ENCODE measurements at places on chromosomes 3 and 15.

- no peak for DNase-seq
Observed at GRCh38 chr15:63915873-63916771, 82.4 kb upstream of the HERC1 start.

- DNase-seq = no peak
Observed at GRCh38 chr3:74643636-74644035, 29.2 kb upstream of the CNTN3 start.

GRCh38 chr3:79202471-79203143 lies 565.2 kb downstream of the ROBO1 start:
- no peak for DNase-seq

GRCh38 chr15:65782096-65782495 lies 10.0 kb downstream of the DENND4A start:
- DNase-seq = no peak

- no peak for DNase-seq
Observed at GRCh38 chr3:128390867-128391266, 75.8 kb downstream of the DNAJB8 start.

DNA sequence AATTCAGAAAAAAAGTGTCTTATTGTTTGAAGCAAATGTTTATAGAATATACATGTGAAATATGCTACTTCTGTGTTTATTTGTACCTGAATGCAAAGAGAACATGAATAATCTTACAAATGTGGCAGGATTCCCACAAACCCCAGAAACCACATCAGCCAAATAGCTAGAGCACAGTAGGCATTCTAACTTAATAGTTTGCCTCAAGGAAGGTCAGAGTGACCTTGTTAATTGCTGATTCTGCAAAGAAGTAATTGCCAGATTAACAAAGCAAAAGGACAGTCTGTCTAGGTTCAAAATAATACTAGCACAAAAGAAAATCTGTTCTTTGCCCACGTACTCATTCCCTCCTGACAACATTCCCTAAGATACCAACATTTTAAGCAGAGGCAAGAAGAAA lies 604.0 kb downstream of the PYDC2 start:
- no peak for DNase-seq

GRCh38 chr3:50057756-50058155 lies 31.0 kb upstream of the RBM5 start:
- no peak for DNase-seq

GRCh38 chr3:177015881-177016280 lies 181.4 kb downstream of the TBL1XR1 start:
- DNase-seq = no peak

DNA sequence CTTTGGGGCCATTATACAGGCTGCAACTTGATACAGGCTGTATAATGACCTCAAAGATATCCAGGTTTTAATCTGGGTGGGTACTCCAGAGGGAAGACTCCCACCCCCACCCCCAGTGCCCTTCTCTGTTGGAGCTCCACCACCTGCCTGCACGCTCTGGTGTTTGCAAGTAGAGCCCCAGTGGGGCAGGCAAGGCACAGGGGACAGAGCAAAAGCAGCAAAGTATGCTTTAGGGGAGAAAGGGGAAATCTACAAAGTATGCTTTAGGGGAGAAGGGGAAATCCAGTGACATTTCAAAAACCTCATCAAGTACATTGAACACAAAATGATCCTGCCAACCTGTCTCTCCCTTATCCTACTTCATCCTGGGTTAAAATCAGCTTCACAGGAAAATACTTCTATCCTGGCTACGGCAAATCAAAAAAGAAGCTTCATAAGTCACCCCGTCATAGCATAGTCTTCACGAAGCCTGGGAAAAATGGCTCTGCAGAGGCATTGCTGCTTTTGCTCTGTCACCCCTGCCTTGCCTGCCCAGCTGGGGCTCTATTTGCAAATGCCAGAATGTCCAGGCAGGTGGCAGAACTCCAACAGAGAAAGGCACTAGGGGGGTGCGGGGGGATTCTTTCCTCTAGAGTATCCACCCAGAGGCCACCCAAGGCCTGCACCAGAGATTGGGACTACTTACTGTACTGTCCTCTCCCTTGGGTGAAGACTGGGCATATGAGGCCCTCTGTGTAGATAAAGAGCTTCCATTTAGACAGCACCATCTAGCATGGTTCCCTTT lies 60.9 kb upstream of the ATP11B start:
- no peak for DNase-seq

DNA sequence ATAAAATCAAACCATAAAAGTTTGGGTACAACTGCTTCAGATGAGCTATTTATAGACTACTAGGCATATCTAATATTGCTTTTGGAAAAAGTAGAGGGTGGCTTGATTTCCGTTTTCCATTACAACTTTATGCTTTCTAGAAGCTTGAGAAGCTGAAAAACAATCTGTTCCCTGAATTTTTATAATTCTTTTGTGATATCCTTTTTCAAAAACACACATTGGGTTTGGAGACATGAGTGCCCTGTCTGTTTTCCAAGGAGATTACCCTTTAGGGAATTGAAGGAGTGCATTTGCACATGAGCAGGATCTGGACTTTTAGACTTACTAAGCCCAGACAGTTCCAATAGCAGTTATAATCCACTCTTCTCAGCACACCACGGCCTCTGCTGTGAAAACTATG lies 49.5 kb upstream of the FILIP1L start:
- DNase-seq = no peak

- no peak for DNase-seq
Observed at GRCh38 chr3:132659000-132659364, 627 bp downstream of the ACAD11 start.

DNA sequence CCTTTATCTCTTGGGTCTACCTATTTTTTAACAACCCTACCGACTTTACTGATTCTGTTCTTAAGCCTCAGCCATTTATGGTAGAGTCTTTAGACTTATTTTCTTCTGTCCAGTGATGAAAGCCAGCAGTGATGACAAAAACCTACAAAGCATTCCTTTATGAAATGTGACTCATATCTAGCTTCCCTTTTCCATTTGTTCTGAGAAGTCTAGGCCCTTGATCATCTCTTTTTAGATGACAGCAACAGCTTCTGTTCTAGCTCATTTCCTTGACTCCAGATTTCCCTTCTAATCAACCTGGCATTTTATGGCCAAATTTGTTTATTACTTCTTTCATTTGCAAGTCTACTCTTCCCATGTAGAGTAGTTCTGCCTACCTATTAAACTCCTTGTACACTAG lies 36.1 kb downstream of the CFAP44 start:
- DNase-seq = no peak

- DNase-seq = no peak
Observed at GRCh38 chr3:39251576-39251975, 28.3 kb downstream of the CX3CR1 start.

GRCh38 chr3:62602129-62602770 lies 228.9 kb upstream of the FEZF2 start:
- no peak for DNase-seq

DNA sequence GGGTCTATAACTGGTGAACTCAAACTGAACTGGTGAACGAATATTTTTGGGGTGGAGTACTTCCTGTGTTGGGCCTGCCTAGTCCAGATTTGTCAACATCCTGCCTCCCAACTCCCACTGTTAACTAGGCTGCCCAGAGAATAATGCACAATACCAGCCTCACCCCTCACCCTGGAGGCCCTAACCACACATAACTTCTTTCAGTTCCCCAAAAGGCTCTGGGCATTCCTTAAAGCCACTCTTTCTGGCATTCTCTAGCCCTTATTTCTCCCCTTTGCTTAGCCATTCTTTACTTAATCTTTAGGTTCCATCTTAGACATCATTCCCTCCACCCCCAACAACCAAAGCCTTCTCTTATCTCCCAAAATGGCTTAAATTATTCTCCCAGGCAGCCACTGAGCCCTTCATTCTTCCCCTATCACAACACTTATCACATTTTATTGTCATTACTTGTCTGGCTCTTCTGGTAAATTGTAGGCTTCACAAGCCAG lies 9.1 kb upstream of the SEC11A start:
- DNase-seq = no peak

DNA sequence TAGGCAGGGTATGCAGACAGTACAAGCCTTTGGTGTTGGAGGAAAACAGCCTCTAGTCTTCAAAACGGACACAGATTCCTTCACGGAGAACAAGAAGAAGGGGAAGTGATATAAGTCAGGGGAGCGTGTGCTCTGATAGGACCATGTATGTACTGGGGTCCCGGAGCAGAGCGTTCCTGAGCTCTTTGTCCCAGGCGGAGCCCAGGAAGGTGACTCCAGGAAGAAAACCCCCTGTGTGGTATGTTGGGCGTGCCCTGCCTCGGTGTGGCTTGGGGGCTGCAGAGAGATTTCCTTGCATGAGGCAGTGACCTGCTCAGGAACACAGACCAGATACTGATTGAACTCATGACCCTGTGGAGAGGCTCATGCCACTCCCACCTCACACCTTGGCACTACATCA lies 21.7 kb downstream of the MELTF start:
- no peak for DNase-seq

DNA sequence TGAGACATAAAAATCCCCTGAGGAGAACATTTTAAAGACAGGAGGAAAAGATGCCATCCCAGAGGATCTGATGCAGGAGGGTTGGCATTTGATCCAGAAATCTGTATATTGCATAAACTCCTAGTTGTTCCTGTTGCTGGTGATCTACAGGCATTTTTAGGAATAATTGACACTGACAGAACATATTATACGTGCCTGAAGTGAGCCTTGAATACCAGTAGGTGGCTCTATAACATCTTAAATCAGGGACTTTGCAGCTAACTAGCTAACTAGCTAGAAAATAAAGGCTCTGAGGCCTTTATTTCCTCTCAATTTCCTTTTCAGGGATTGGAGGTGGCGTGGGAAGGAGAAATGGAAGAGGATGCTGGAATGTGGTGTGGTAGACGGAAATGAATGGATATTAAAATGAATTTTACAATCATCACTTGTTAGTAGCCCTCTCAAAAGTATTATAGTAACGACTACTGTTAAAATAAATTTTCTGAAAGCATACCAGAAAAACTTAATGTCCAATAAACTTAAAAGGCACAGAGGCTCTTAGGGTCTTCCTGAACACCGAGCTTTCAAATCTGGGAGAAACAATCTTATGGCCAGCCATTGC lies 73.8 kb upstream of the ZBED2 start:
- no peak for DNase-seq

- DNase-seq = no peak
Observed at GRCh38 chr15:89178307-89178977, 42.9 kb downstream of the RLBP1 start.

DNA sequence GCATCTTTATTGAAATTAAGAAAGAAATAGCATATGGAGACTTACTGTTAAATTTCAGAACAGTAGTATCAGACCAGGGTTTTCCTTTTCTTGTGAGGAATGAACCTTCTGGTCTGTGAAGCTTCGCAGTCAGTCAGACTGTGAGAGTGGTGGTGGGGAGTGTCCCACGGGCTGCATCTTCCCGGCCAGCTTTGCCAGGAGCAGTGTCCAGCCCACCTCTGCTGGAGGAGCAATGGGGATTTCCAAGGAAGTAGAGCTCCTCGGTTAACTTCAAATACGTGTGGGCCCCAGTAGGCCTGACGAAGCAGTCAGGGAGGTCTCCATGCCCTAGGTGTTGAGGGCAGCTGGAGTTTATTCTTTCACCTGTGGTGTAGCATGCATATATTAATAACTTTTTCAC lies 40.9 kb upstream of the FBXL22 start:
- no peak for DNase-seq

DNA sequence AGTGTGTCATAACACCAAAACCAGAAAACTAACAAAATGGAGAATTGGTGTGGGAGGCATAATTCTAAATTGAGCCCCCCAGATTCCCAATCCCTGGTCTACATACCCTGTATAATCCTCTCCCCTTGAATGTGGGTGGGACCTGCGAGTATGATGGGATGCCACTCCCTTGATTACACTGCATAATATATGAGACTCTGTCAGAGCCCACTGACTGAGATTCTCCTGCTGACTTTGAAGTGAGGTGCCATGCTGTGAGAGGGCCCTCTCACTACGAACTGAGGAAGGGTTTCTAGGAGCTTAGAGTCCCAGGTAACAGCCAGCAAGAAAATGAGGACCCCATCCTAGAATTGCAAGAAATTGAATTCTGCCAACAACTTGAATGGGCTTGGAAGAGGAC lies 49.5 kb downstream of the GPR176 start:
- DNase-seq = no peak

DNA sequence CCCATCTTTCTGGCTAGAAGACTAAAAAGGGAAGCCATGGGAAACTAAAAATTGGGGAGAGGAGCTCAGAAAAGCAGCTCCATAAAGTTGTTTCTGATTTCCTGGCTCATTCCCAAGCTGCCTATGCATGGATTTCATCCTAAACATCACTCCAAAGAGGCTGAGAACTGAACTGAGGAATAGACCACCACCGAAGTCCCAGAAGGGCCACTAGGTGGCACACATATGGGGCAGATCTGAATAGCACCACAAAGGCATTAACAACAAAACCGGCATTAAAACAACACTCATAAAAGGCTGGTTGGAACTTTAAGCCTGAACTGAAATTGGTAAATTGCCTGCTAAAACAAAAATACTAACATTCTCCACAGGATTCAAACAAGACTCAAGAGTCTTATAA lies 106.3 kb downstream of the PLD1 start:
- DNase-seq = no peak

GRCh38 chr15:95450413-95450812 lies 880.1 kb upstream of the NR2F2 start:
- no peak for DNase-seq

- DNase-seq = no peak
Observed at GRCh38 chr15:39462691-39463090, 118.2 kb upstream of the THBS1 start.

DNA sequence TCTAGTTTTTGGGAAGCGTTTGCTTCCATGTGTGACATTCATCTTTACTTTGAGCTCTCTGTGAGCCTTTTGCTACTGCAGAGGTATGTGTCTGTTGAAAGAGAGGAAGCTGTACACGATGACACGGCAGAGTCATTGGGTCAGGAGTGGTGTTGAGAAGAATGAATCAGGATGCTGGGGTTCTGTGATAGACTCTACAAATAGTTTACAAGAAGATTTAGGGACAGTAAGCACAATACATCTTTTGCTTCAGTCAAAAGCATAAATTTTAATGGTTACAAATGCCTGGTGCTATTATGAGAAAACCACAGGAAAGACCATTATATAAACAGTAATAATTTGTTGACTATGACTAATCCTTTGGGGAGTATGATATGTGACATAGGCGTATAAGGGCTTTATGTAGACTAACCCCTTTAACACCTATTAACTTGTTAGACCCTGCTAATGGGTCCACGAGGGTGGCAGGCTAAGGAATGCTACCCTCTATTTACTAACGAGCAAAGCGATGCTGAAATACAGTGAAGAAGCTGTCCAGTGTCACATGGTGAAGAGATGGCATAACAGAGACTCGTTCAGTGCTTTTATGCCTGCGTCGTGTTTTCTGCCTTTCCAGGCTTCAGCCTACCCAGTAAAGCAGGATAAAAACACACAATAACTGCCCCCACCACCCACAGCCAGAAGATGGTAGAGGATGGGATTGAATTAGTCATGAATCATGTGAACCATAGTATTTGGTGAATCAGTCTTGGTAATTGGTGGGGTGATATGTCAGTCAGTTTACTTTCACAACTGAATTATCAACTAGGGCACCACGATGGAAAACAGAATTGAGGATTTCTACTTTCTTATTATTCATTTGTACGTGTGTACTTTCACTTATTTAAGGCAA lies 118.8 kb downstream of the LPP start:
- DNase-seq = no peak

Data from esophagus squamous epithelium (tissue), 5 donors.